ENCODE measurements at places on chromosomes 4 and X.

GRCh38 chr4:1291091-1291490 lies 1.4 kb downstream of the MAEA start:
- no peak for DNase-seq

- no peak for DNase-seq
These were observed 120.3 kb upstream of the AFF2 start for GRCh38 chrX:148380107-148380506.

DNA sequence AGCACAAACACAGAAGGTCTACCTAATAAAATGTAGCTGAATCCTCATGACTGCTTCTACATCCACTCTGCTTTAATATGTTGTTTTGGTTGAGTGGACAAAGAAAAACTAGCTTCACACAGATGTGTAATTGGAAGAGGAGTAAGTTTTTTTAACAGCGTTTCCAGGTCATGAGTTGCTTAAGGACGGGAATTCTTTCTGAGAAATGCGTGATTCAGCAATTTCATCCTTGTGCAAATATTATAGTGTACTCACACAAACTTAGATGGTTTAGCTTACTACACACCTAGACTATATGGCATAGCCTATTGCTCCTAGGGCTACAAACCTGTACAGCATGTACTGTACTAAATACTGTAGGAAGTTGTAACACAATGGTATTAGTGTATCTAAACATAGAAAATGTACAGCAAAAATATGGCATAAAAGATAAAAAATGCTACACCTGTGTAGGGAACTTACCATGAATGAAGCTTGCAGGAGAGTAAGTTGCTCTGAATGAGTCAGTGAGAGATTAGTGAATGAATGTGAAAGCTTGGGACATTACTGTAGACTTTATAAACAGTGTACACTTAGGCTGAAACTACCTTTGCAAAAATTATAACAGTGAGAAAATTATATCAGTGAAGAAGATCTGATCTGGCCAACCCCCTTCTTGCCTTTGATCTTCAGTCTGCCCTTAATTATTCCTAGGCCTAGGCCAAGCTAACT lies 70.8 kb upstream of the IL15 start:
- DNase-seq, result no peak

DNA sequence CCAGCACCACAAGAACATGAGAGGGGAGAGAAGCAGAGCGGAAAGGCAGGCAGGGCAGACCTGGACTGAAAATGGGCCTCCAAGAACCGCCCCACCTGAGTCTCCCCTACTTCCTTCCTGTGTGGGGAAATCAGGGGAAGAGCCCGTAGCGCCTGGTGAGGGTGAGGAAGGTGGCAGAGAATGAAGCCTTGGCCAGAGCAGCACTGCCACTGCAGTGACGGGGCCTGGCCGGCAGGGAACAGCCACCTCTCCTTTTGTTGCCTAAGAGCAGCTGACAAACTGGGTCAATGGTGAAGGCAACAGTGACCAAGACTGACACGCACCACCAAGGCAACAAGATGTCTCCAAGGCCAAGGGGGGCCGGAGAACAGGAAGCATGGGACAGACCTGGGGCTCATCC lies 58.4 kb upstream of the CBR4 start:
- no peak for DNase-seq

- no peak for DNase-seq
These were observed 195.2 kb downstream of the KDR start for GRCh38 chr4:54930226-54930625.

DNA sequence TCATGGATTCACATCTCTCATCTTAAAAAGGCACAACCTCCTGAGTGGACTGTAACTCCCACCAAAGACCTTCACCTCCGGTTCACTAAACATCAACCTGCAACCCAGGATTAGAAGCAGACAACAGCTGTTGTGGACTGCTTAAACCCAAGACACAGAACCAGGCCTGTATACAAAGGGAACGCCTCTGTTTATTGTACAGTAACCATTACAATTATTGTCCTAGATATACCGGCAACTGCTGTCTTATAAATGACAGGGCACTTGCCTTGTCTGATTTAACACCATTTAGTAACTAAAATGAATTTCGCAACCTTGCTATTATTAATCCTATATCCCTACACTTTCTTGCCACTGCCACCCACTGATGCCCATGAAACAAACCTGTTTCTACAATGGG lies 22.8 kb upstream of the CSTF2 start:
- DNase-seq, result no peak
